ENCODE measurements at places on chromosomes 6 and 20.

DNA sequence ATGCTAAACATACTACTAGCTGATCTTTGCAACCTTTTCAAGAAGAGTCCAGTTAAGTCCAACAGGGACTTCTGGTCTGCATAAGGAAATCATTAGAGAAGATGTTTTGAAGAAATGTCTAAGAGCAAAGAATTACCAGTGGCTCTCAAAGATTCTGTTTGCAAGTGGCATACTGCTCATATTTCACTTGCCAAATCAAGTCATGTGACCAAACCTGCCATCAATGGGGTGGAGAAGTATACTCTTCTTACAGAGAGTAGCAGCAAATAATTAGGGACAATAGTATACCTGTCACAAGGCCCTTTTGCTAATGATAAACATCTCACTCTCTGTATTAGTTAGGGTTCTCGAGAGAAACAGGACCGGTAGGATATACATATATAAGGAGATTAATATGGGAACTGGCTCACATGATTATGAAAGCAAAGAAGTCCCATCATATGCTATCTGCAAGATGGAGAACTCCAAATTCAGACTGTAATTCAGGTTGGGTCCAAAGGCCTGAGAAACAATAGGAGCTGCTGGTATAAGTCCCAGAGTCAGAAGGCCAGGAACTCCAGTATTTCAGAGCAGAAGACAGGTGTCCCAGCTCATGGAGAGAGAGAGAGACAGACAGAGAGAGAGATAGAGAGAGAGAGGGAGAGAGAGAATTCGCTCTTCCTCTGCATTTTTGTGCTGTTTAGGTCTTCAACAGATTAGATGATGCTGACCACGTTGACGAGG lies 111.5 kb downstream of the LCA5 start:
- DNase-seq, result no peak

DNA sequence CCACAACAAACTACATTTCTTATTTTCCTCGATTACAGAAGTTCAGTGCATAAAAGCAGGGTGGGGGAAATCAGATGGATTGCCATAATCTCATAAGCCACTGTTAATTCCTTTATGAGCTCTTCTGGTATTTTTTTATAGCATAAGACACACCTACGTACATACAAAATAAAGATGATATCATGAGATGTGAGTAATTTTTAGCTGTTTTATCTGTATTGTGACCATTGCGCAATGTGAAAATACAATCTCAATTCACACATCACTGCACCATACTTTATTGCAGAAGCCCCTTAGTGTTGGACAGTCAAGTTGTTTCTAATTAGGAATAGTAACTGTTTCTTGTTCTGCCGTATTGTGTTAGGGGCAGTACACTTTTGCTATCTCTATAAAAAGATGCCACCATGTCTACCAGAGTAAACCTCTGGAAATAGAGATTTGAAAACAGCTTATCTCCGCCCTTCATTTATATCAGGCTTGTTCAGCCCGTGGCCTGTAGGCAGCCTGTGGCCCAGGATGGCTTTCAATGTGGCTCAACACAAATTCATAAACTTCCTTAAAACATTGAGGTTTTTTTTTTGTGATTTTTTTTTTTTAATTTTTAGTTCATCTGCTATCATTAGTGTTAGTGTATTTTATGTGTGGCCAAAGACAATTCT lies 90.4 kb downstream of the FARS2 start:
- no peak for DNase-seq

DNA sequence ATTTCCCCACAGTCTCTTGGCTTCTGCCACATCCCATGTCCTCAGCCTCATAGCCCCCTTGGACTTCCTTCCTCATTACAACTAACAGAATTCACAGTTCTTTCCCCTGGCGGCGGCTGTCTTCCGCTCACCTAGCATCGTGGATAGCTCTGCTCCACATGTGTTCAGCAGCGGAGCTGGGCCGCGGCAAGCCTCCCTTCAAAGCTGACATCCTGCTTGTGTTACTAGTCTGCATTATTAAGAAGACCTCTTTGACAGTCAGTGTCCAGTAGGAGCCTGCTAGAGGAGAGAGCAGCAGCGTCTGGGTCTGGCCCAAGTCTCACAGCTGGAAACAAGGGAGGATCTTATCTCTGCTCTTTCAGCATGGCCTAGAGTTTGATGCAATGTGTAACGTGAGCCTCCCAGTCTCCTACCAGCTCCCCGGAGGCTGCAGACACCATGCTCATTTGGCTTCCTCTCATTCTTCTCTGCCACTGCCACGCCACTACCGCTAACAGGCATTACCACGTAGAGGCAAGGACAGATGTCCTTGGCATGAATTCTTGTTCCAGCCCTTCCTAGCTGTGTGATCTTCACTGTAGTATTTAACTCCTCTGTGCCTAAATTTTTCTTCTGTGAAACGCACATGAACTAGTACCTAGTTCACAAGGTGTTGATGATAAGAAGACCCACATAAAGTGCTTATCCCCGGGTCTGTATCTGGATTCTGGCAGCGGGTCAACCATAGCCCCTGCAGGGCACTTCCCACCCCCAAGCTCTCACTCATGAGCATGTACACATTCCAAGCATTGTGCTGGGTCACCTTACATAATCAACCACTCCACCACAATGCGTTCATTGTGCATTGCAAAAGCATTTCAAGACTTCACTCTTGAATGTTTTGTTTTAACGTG lies 107.1 kb upstream of the BACH2 start:
- no peak for DNase-seq

DNA sequence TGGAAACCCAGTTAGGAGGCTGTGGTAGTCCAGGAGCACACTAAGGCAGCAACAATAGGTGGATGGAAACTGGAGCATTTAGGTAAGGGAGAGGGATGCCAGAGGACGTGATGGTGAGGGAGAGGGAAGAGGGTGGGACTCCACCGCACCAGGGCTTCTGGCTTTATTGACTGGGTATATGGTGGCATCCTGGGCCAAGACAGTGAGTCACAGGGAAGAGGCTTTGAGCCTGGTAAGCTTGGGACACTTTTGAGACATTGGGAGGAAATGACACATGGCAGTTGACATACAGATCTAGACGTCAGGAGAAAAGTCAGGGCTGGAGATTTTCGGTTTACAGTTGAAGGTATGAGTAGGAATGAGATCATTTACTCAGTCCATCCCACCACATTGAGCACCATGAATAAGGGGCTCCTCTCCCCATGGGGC lies 14.9 kb downstream of the NT5E start:
- DNase-seq, result no peak

DNA sequence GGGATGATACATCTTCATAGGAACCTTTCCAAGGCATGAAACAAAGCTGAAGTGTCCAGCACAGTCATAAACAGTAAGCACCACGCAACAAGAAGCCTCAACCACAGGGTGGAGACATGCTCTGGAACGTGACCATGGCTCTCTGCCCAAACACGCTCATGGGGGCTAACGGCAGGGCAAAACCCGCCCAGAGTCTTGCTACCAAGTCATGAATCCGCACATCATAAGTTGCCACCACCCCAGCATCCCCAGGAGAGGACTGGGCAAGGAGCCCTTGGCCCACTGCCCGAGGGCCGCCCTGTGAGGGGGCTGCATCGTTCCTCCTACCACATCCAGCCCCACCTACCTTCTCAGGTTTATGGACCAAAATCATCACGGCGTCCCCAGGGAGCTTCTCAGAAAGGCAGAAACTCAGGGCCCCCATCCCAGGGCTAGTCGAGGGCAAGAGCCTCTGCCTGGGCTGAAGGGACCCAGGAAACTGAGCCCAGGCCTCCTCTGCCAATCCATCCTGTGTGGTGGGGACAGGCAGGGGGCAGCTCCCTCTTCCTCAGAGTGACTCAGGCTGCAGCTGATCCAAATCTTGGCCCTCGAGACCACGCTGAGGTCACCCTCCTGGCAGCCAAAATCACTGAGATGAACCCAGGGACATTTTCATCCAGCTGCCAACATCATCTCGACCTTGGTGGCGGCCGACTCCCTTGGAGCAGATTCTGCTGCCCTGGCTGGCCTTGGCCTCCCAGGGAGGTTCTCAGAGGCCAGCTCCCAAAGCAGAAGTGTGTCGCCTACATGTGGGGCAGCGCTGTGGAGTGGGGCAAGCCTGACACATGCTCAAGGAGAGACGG lies 42.6 kb downstream of the BMP7 start:
- DNase-seq, result no peak

Measured in stimulated activated naive CD4-positive, alpha-beta T cell treated with Interleukin-2 at 50 U/mL for 16 hours (primary cell).